ENCODE measurements at places on chromosomes 1 and 21.

GRCh38 chr1:2239384-2239985, 11.4 kb downstream of the SKI start:
- no peak for DNase-seq

- no peak for DNase-seq
Measured at GRCh38 chr1:30778154-30778978, 20.8 kb upstream of the LAPTM5 start.

- no peak for DNase-seq
Measured at GRCh38 chr1:167416506-167416905, 101.8 kb downstream of the CD247 start.

GRCh38 chr1:150846473-150847146, 29.8 kb downstream of the ARNT start:
- DNase-seq, result peak; percentile 24

- DNase-seq, result peak; percentile 83
Measured at GRCh38 chr1:31939484-31940329, 1.5 kb upstream of the PTP4A2 start.

DNA sequence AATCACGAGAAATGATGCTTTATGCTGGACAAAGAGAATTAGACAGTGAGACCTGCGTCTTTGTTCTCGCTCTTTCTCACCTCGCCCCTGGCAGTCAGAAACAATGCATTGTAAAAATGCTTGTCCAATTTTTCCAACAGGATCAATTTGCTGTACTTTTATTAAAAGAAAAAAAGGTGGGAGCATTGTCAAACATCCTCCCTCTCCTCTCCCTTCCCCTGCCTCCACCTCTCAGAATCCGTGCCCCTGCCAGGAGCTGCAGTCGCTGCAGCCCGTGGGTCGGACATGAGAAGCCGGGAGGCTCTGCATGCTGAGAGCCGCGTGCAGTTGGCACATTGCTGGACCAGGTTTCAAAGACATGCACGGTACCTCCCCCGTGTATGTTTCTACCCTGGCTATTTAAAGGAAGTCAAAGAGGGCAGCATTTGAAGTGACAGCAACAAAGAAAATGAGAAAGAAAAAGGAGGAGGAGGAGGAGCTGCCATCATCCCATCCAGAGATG, 161.0 kb upstream of the KAZN start:
- no peak for DNase-seq
